ENCODE measurements at places on chromosomes 12 and 14.

GRCh38 chr14:100015251-100015655, 50.0 kb upstream of the EVL start:
- DNase-seq: no peak

DNA sequence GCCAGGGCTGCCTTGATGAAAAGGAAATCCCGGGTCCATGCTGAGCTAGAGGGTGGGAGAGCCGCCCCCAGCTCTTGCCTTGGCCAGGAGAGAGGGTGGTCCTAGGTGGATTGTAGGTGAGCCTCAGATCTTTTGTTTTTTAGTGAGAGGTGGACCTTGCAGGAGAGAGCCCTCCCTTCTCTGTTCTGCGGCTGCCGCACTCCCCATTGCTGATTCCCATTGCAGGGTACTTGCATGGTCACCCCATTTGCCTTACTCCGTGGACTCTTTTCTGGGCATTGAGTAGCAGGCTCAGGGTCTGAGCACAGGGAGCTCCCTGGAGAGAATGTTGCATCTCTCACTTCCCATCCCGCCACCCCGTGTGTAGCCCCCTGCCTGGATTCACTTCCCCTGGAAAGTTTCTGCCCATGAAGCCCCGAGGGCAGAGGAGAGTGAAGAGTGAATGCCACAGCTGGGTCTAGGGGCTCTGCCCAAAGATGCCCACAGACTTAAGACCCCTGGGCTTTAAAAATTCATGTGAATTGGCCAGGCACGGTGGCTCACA, 10.2 kb downstream of the VASH1 start:
- DNase-seq: peak; percentile 23

DNA sequence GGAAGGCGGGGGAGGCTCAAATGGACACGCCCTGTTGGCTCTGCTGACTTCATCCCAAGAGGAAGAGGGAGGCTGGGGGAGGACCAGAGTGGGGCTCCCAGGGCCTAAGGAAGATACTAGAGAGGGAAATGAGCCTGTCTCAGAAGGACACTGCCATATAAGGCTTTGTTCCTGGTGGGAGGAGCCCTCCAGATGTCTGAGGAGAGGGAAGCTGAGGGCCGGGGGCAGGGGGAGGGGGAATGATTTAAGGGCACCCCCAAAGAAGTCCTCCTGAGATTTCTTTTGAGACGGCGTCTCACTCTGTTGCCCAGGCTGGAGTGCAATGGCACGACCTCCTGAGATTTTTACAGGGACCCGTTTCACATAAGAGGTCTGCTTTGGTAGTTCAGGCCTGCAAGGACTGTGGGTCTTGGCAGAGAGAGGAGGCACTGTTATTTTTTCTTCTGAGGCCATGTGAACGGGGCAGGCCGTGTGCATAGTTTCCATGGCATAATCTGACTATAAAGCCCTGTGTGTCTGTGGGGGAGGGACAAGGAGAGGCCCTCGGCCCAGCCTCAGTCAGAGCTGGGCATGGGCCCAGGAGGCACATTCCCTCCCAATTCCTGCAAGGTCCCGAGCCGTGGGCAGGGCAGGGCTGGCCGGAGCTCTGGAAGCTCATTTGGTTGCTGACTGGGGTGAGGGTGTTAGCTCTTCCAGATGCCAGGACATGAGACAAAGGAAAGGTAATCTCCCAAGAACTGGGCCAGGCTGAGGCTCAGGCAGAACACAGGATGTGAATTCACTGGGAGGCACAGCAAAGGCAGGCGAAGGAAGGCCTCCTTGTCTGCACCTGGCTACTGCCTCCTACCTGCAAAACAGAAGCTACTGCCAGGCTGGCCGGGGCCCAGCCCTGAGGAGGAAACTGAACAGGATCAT, 22.2 kb upstream of the PLEKHG3 start:
- DNase-seq: peak; percentile 86

- DNase-seq: no peak
These were observed 111.3 kb downstream of the TSHR start for GRCh38 chr14:81066672-81067071.

DNA sequence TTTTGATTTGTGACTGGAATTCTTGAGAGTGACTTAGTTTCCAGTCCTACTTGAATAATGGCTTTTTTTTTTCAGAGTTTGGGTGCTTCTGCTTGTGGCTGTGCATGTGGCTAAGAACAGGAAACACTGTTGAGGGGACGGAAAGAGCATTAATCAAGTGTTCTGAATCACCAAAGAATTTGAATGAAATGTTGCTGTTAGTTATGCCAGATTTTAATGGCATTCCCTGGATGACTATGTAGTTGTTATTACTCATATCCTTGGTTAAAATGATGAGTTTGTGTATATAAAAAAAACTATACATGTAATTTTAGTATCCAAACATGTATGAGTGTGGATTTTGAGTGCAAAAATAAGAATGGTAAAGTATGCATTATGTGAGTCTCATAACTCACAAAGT, 347.9 kb downstream of the BCAT1 start:
- DNase-seq: no peak

Measured in H9 (cell line).